ENCODE measurements at places on chromosomes 5 and 9.

DNA sequence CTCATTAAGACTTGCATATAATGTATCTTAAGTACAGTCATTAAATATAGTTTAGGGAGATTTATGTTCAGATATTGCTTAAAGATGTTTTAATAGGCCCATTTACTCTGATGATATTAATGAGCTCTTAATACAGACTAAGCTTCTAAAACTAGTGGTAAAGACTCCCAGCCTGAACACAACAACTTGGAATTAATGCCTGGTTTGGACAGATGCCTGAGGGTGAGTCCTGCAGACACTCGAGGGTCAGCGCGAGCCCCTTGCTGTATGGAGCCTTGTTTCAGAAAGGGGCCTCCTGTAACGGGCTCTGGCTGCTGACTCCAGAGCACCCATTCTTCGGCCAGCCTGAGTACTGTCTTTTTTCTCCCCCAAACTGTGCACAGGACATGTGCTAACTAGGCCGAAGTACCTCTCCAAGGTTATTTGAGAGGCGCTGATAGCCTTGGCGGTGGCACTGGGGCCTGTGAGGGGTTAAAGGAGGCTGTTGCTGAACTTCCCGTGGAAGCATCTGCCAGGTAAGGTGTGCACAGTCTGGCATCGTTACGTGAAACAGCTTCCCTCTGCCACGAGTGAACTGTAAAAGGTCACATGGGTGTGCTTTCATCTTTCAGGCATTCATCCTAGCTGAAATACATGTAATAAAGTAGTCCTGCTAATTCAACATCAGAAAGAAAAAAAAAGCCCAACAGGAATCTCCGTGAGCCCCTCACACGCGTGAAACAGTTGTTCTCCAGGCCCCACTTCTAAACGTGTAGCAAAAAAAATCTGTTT, 113.4 kb downstream of the MVB12B start:
- no peak for DNase-seq

- no peak for DNase-seq
Measured at GRCh38 chr5:40831346-40832210, 3.4 kb downstream of the RPL37 start.

DNA sequence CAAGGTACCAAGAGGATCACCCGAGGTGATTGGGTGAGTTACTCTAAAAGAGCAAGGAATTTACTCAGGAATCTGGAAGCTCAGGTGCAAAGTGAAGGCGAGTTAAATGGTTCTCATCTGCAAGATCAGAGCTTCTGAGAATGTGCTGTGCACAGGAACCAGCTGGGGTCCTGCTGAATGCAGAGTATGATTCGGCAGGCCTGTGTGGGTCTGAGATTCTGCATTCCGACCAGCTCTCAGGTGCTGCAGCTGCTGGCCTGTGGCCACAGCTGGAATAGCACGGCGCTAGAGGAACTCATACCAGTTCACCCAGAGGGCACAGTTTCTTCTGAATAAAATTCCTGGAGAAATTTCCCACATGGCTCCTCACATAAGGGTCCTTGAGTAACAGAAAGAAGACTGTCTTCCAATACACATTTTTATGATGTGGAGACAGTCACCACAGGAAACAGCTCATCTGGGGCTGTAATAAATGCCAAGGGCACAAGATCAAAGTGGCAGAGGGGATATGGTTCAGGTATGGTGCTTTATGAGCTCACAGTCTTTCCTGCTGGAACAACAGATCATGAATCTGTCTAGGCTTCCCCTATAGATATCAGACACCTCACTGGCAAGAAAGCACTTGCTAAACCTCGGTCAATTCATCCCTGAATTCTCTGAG, 83.9 kb downstream of the PTPN3 start:
- no peak for DNase-seq

DNA sequence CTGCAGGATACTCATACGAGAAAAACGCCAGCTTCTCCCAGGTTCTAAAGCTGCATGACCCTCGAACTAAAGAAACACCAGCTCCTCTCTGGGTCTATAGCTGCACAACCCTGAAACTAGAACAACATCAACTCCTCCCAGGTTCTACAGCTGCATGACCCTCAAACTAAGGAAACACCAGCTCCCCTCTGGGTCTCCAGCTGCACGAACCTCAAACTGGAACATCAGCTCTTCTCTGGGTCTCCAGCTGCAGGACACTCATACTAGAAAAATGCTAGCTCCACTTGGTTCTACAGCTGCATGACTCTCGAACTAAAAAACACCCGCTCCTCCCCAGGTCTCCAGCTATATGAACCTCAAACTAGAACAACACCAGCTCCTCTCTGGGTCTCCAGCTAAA, 811.1 kb downstream of the CDH9 start:
- DNase-seq = no peak

- DNase-seq = no peak
Measured at GRCh38 chr5:173474881-173475287, 141.6 kb downstream of the BOD1 start.

- no peak for DNase-seq
Measured at GRCh38 chr5:153782589-153783361, 255.9 kb downstream of the FAM114A2 start.

- DNase-seq = no peak
Measured at GRCh38 chr9:93261281-93261680, 77.3 kb downstream of the WNK2 start.

- no peak for DNase-seq
Measured at GRCh38 chr9:35350212-35350611, 139.7 kb upstream of the RUSC2 start.

- DNase-seq = peak; percentile 57
Measured at GRCh38 chr9:32955655-32956478, 45.6 kb downstream of the APTX start.

- DNase-seq = no peak
Measured at GRCh38 chr5:124373883-124374282, 372.6 kb downstream of the ZNF608 start.

GRCh38 chr5:67243349-67243748, 46.8 kb upstream of the CD180 start:
- DNase-seq = no peak

DNA sequence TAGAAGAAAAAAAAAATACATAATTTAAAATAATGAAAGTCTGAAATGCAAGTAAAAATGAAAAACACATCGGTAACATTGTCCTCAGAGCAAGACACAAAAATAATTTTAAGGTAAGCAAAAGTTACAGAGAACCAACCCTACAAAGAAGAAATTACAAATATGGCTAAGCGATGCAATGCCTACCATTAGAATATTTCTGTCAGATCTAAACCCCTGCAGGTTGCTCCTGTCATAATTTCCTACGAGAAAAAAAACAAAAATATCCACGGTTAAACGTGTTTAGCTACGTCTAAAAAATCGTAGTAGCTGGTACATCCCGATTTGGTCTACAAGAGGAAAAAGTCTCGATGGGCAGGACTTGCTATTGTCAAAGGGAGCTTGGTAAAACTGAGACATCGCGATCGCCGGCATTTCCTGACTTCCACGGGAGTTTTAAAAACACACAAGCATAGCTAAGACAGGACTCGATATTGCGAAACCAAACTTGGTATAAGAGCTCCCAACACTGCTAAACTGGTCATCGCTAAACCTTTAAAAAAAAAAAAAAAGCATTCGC, 1.1 kb upstream of the ANXA2R start:
- peak; percentile 80 for DNase-seq

GRCh38 chr5:138180183-138180782, 1.4 kb downstream of the KIF20A start:
- DNase-seq = no peak

GRCh38 chr5:171437286-171437821, 17.9 kb downstream of the FGF18 start:
- no peak for DNase-seq

- DNase-seq = peak; percentile 83
Measured at GRCh38 chr5:142540922-142541422, 144.9 kb downstream of the FGF1 start.

GRCh38 chr9:83642793-83643192, 19.9 kb downstream of the IDNK start:
- no peak for DNase-seq

DNA sequence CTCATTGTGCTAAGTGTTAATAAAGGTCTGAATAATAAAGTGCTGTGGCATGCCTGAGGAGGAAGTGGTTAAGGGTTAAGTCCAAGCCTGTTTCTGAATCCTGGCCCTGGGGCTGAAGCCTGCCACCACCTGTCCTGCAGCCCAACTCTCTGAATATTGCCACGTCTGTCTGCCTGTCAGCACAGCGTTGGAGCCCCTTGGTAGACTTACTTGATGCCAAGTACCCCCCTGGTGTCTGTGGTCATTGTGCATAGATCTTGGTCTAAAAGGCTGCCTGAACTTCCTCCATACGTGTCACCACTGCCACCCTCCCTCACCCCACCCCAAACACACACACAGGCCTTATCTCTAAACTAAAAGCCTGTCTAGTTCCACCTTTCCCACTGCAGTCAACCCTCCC, 35.4 kb upstream of the SLC2A8 start:
- no peak for DNase-seq

DNA sequence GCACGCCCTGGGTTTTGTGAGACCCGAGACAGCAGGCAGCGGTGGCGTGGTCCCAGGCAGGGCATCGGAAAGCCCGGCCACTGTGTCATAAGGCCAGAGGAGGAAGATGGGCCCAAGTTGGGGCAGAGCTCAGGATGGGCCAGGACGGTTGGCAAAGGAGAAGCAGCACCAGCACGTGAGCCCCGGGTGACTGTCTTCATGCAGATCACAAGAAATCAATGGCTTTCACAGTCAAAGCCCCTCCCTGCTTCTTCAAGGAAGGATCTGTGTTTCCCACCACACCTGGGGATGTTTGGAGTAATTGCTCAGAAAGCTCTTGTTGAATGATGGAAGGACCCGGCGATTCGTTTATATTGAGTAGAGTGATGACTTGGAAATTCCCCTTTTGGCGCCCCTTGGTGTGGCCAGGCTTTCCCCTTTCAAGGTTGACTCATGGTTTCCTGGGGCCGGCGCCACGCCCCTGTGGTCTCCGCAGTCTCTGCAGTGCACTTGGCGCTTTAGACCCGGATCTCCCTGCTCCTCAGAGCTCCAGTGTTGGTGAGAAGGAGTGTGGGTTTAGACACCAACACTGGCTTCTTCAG, 52.1 kb downstream of the IL31RA start:
- peak; percentile 62 for DNase-seq

All from right cardiac atrium (tissue), 5 donors.